ENCODE measurements at places on chromosomes 6 and 20.

DNA sequence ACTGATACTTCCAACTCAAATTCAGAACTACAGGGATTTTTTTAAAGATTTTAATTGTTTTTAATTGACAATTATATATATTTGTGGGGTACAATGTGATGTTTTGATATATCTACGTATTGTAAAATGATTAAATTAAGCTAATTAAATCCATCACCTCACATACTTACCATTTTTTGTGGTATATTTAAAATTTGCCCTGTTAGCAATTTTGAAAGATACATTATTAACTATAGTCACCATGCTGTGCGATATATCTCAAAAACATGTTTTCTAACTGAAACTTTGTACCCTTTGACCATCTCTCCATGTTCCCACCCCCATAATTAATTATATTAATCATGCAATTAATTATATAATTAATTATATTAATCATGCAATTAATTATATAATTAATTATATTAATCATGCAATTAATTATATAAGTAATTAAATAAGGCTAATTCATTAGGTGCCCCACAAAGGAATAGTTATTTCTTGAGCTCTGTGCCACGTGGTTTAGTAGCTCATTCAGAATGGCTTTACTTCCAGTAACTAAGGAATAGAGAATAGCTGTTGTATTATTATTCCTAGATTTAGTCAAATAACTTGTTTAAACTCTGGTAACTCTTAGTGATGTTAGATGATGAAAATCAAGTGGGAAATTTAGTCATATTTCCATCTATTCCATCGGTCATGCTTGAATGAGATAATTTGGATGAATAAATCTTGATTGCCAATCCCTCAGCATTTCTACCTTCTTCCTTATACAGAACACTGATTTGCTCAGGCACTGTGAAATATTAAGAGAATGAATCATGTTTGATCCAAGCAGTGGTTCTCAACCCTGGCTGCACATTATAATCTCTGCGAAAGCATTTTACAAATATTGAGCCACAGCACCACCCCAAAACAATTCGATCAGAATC is 25.1 kb downstream of the LOC128125822 start:
- DNase-seq: no peak

DNA sequence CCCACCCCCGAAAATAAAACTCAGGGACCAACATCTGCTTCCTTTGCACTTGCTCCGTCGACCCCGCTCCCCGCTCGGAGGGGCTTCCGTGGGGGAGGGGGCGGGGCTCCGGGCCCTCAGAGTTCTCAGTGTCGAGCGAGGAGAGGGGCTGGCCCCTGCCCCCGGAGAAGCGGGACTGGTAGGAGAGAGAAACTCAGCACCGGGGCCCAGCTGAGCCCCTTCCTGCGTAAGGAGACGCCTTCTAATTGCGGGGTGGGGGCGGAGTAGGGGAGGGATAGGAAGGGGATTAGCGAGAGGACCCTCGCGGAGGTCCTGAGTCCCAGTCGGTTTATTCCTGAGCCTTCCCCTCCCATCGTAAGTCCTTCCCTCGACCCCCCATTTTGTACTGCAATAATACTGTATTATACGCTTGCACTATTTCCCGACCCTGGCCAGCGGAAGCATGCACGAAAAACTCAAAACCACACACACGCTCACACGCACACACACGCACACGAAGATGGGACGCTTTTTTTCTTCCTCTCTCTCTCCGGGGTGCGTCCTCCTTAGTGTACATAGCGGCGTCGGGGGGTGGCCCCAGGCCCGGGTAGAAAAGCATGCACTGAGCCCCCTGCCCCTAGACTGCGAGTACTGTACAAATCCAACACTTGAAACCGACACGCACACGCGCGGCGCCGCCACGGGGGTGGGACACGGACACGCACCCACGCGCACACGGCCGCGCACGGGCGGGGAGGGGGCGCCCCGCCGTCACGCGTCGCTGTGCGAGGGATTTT is 22.1 kb upstream of the SLC22A7 start:
- DNase-seq: peak; percentile 58

DNA sequence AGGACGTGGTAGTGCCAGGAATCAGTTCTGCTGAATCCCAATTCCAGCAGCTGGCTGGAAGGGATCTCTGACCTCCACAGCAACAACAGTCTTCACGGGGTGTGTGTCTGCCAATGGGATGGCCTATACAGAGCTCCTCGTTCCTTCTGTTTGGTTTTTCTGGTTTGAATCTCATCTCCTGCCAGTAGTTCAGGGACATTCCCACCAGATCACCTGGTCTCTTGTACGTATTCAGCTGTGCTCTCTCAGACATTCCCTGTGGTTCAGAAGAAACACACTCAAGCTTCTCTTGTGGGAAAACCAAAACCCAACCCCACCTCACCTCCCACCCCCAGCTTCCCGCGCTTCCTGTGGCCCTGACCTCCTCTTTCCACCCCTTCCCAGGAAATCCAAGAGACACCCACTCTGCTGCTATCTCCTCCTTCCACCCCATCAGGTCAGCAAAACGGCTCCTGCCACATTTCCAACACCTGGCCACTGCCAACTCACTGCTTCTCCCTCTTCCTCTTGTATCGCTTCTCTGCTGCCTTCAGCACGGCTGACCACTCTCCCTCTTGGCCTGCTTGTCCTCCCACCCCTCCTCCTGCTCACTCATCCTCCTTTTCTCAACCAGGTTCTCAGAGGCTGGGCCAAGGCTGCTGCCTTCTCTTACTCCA is 63.3 kb upstream of the PTGIS start:
- DNase-seq: no peak

- DNase-seq: no peak
Measured at GRCh38 chr20:2394411-2395055, 13.8 kb downstream of the TGM6 start.

- DNase-seq: no peak
Measured at GRCh38 chr20:63058696-63059335, 52.1 kb upstream of the BHLHE23 start.

DNA sequence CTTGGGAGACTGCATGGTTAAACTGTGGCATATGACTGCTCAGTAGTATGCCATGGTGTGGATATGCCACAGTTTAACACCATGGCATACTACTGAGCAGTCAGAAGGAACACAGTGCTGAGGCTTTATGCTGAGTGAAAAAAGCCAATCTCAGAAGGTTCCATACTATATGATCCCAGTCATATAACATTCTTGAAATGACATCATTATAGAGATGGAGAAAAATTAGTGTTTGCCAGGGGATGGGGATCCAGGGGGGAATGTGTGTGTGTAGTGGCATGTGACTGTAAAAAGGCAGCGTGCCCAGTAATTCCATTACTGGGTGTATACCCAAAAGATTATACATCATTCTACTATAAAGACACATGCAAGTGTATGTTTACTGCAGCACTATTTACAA is 85.8 kb downstream of the FOXF2 start:
- no peak for DNase-seq

- no peak for DNase-seq
Measured at GRCh38 chr6:169864148-169865020, 113.0 kb downstream of the ERMARD start.

DNA sequence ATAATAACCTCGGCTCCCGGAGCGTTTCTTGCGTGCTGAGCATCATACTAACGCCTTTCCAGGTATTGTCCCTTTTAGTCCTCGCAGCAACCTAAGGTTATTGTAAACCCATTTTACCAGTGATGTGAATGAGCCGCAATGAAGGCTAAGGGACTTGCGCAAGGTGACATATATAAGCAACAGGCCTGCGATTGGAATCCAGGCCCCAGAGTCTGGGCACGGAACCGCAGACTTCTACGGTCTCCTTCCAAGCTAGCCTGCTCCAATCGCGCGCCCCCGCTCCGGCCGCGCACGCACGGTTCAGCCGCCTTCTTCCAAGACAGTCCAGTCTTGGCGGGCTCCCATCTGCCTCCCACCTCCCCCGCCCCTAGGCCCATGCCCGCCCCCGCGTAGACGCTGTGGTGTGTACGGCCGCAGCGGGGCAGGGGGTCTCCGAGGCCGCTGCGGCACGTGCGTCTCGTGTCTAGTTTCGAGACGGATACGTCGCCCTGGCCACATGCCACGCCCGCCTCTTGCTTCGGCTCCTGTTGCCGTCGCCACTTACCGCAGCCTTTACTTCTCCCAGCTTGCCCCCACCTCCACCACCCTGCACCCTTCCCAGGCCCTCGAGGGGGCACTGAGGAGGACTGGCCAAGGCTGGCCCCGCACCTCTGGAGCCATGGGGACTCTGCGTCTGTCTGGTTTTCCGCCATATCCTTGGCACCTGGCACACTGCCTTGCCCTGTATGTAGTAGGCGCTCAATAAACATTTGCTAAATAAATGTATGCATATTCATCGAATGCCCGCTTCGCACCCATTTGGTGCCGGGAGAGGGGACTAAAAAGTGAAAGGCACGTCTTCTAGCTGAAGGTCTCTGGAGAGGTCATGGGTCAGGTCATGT is 855 bp upstream of the GFOD1 start:
- DNase-seq: peak; percentile 29

- no peak for DNase-seq
Measured at GRCh38 chr6:17186925-17187324, 85.1 kb downstream of the STMND1 start.

GRCh38 chr20:57500235-57500634 is 24.7 kb downstream of the CTCFL start:
- no peak for DNase-seq

DNA sequence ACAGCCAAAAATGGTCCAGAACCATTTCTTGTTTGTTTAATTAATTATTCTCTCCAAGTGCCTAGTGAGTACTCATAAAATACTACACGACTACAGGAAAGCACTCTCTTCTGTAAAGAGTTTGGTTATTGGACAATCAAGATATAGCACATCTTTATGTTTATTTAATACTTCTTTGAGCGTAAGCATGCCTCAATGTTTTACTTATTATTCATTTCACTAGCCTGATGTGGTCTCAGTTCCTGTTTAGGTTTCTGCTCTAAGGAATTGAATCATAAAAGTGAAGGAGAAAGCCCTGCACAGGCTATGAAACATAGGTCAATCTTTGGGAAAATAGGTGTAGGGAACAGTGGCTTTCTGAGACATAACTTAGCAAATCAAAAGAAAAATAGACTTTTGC is 45.9 kb upstream of the AIG1 start:
- DNase-seq: no peak

GRCh38 chr20:50256577-50256976 is 65.9 kb downstream of the CEBPB start:
- DNase-seq: no peak

DNA sequence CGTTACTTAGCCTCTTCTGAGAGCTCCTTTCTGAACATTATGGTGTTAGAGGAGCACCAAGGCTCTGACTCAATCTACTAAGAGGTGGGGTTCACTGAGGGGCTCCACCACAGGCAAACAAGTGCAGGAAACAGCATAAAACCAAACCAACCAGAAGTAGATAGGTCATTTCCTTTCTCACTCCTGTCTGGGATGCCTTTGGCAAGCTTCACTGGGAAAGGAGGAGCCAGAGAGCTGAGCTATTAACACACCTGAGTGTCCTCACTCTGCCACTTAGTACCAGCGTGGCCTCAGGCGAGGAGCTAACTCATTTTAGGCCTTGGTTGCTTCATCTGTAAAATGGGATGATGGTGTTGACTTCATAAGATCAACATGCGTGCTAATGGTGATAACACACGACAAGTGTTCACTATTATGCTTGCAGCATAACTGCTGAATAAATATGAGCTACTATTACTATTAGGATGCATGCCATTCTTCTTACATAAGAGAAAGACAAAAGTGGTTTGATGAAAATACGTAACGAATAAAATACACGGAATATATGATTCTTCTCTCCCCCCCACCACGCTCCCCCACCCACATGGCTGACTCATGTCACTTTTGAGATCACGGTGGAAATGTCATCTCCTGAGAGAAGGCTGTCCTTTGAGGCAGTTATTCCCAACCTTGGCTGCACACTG is 185.4 kb downstream of the BCAS1 start:
- DNase-seq: peak; percentile 69

DNA sequence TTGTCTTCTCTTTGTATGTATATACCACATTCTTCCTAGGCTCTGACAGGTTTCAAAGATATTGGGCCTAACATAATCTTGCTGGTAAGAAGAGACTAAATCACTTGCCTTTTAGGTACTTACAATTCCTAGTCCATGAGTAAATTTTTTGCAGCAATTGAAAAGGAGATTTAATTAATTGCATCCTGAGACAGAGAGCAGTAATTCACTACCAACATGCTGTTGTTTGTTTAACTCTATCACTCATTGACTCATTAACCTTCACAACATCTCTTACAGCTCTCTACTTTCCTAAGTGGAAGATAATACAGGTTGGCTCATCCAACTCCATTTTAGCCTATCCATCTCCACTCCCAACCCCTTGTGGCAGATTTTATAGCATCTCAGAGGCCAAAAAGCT is 280.4 kb downstream of the ALDH8A1 start:
- DNase-seq: no peak

- no peak for DNase-seq
Measured at GRCh38 chr20:14259689-14260088, 77.7 kb downstream of the FLRT3 start.
